G401 (cell line): ENCODE measurements at places on chromosomes 5 and 9.

GRCh38 chr9:96137671-96138429 lies 164.1 kb downstream of the HSD17B3 start:
- DNase-seq = no peak

GRCh38 chr5:14199902-14200301 lies 56.8 kb downstream of the TRIO start:
- DNase-seq = no peak

DNA sequence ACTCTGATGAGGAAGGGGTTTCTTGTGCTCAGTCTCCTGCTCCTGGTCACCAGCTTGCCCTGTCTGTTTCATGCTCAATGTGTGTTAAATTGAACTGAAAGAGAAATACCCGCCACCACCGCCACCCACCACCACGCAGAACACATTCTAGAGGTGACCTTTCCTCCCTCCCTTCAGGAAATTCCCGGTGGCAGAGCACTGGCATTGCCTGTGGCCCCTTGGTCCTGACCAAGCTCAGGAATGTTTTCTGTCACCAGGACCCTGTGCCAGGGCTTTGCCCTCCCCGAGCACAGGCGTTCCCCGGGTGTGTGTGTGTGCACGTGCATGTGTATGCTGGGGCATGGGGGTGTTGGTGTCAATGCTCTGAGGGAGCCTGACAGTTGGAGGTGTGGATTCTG lies 10.2 kb upstream of the SLC25A51 start:
- no peak for DNase-seq

DNA sequence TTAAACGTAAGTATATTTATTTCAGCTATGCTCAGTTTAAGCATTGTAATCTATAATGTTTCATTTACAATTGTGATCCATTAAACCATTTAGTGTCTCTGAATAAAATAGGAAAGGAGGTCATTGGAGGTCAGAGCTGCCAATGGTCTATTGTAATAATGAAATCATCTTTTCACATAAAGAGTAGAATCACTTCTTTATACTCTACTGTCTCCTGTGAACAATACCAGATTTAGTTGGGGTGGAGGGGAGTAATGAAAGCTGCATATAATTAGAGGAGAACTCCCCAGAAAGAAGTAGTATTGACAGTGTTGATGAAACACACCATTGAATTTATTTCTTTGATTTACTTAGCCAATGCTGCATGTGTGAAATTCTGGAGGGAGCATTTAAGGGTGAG lies 35.1 kb upstream of the ZFYVE16 start:
- no peak for DNase-seq

DNA sequence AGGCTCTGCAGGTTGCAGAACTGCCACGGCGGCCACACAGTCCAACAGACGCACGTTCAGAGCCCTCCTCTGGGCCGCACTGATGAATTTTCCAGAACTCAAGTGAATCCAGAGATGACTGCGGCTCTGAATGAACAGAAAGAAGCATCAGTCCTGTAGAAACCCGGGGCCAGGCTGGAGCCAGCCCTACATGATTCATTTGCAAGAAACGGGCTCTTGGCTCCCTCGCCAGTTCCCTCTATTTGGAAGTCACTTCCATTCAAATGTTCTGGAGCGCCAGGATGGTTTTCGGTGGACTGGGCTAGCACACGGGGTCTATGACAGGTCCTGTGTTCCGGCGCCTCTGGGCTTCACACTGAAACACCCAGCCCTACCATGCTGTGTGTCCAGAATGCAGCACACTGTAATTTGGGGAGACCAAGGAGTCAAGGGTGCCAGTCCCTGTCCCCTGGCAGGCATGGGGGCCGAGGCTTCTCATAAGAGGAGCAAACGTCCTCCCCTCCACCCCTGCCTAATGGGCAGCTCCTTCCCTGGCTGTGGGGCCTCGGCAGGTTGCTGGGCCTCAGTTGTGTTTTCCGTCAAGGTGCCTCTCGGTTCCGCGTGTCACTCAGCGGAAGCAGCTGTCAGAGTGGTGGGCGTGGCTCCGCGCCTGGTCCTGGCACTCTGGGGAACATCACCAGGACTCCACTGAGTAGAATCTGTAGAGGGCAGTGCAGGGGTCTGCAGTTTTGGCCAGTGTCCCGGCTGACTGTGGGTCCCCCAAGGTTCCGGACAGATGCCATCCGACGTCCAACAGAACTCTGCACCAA lies 18.1 kb upstream of the COL5A1 start:
- no peak for DNase-seq

- DNase-seq = no peak
Measured at GRCh38 chr5:34409373-34409772, 246.8 kb upstream of the RAI14 start.

DNA sequence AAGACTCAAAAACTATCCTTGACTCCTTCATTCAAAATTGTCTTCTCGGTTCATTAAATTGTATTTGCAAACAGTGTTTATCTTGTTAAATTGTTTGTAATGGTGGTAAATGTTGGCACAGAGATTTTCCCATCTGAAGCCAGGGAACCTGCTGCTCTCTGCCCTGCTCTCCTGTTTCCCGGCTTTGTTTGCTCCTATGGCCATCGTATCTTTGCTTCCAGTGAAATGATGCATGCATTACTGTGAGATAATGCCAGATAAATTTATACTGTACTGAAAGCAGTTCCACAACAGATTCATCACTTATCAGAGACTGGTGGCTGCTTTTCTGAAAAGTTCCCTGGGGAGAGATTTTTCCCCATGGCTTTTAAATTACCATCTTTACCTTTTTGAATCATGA lies 81.4 kb downstream of the CD180 start:
- DNase-seq = peak; percentile 8

DNA sequence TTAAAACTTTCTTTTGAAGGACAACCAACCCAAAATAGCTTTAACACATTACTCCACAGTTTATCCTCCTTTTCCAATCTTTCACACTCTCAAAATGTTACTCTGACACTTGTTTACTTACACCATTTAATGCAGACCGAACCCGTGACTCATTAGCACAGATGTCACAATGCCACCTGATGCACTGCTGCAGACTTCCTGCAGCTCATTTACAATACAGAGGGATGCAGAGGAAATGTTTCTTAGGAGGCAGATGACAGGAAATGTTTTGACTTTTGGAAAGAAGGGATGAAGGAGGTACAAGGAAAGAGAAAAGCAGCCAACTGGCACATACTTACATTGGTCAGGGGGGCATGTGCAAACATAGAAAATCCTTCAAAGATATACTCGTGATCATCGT lies 39.0 kb downstream of the DROSHA start:
- no peak for DNase-seq

- DNase-seq = no peak
Measured at GRCh38 chr9:91163773-91164471, 197.8 kb downstream of the AUH start.

DNA sequence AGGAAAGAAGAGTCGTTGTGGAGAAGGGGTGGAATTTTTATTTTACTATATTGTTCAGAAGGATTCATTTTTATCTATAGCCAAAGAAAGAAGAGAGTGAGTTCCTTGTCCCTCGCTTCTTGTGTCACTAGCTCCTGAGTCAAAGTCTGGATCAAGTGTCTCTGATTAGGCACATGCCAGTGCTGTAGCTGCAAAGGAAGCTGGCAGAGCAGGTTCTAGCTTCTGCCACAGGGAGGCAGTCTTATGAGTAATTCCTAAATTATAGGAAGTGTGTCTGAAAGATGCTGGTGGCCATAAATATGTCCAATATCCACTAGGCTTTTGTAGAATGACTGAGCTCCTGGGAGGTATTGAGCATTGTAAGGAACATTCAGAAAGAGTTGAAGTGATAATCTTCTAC lies 84.7 kb downstream of the DOCK2 start:
- no peak for DNase-seq

GRCh38 chr5:157743163-157744050 lies at the start of gene LSM11:
LSM11 (plus strand) TSS chr5:157743712; CDS start chr5:157743751, 39 bp downstream.
- peak; percentile 81 for DNase-seq

DNA sequence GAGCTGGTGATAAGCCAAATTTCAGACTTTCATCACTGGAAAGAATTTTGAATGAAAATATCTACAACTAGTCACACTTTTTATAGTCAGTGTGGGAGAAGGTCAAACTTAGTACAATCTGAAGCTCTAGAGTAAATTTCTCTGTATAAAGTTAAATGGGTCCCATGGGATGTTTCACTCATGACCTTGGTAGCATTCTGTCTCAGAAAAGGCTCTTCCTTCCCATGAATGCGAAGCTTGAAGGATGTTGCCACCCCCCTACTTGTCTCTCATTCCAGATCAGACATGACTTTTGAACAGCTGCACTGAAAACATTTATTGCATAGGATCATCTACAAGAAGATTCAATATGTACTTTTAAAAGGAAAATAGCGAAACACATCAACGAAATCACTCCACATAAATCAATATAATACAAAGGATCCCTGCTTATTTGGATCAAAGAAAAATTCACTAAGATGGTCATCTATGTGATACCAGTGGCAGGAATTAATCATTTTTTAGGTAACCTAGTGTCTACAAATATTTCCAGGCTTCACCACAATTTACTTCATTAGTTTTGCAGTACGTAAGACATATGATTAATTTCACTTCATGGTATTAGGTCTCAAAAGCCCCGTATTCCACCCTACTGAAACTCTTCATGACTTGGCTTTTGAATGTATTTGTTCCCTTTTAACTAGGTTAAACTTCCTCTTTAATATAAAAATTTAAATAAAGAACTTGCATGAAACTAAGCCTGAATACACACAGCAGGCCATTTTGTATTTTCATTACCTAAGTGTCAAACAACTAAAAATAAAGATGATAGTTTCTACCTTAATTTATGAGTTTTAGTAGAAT lies 4.4 kb downstream of the ST8SIA4 start:
- no peak for DNase-seq

- DNase-seq = peak; percentile 30
Measured at GRCh38 chr9:78280982-78281668, 15.8 kb upstream of the PSAT1 start.

DNA sequence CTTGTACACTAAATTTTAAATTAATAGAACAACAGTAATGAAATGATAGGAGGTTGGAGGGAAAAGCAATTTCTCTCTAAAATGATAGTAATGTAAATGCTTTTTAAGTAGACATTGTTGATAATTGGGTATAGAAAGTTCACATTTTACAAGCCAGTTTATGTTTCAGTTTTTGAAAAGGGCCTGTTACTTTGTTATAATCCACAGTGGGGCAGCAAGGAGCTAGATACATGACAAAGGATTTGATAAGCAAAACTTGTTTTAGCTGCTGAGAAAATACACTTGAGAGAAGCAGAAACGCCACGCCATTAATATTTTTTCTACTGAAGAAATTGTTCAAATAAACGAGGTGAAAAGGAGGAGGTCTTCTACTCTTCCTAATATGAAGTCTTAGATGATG lies 30.2 kb downstream of the SREK1 start:
- no peak for DNase-seq

DNA sequence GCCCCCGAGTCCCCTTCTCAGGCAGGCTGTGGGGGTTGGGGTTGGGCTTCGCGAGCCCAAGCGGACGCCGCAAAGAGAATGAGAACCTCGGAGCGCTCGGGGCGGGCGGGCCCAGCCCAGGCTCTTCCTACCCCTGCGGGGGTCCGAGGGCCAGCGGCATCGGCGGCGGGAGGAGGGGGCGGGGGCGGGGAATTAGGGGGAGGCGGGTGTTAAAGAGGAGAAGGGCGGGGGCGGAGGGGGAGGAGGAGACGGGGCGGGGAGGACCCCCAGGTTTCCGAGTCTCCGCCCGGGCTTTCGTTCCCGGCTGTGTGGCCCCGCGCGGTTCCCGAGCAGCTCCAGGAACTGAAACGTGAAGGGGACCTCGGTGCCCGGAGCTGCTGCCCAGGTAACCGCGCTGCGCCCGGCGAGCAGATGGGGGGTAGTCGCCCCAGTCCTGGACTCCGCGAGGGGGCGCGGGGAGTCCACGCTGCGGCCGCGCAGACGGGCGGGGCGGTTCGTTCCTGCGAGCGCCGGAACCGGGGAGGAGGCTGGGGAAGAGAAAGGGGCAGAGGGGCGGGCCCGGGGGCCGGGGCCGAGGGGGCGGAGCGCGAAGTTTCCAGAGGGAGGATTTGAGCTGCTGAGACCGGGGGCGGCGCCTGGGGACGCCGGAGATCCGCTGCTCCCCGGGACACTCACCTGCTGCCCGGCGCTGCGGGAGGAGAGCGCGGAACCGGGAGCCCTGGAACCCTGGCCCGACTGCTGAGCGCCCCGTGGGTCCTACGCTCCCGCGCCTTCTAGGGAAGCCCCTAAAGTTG lies 38.4 kb upstream of the PLEKHG4B start:
- no peak for DNase-seq

GRCh38 chr9:81086416-81086815 lies 602.9 kb downstream of the TLE1 start:
- no peak for DNase-seq

DNA sequence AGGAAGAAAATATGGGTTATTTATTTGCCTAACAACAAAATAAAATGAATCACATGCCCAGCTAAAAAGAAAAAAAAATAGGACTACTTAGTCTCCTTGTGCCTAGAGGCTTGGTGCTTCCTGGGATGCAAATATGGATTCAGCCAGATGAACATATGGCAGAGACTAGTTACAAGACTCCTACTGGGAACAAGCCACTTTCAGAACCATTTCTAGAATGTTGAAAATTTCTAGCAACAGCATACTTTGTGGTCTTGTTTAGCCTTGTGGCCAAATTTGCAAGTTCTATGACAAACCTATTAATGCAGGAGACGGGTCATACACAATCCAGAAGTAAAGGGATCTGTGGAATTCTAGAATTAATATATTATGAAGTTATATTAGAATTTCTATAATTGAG lies 198.7 kb downstream of the CHSY3 start:
- DNase-seq = no peak

DNA sequence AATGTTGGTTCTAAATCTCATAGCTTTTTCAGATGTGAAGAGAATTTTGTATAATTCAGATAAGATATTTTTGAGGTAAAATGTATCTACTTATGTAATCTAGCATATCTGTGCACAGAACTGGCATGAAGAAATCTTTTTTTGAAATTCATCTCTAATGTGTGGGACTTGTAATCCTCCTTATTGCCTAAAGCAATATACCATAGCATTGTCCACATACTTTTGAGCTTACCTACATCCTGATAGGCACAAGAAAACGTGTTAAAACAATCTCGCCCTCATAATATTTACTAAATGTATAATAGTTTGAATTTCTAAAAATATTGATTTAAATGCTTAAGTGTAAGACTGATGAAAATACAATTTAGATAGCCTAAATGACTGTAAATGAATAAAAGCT lies 1686.5 kb upstream of the ACO1 start:
- no peak for DNase-seq

DNA sequence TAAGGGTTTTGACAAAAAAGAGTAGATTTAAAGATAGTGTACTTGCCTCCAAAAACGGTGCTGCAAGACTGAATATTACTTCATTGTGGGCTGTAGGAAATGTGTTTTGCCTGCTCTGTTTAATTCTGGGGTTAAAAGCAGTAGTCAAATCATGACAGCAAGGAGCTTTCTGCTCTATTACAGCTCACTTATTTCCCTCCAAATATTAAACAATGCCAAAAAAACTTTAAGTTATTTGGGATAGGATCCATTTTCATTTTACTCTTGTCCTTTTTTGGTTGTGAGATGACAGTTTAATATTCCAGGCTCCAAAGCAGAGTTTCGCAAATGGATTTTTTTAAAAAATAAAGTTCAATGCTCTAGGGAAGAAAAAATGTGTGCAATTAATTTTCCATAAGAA lies 340.4 kb upstream of the RGMB start:
- DNase-seq = no peak

- peak; percentile 29 for DNase-seq
Measured at GRCh38 chr9:93204470-93205043, 20.6 kb downstream of the WNK2 start.

- DNase-seq = no peak
Measured at GRCh38 chr5:97245386-97245785, 62.3 kb upstream of the RIOK2 start.
